Left ventricle myocardium inferior (tissue), 1 donor: ENCODE measurements at places on chromosomes 11 and 22.

GRCh38 chr22:29040385-29041275, 21.0 kb downstream of the C22orf31 start:
- no peak for DNase-seq

GRCh38 chr11:102760344-102761035, 19.9 kb downstream of the MMP10 start:
- DNase-seq, result no peak

GRCh38 chr11:19437760-19438159, 197.0 kb upstream of the E2F8 start:
- no peak for DNase-seq

GRCh38 chr11:128890543-128891368, at the start of gene KCNJ5:
KCNJ5 (plus strand) TSS chr11:128891356; CDS start chr11:128911274, 19,918 bp downstream.
- DNase-seq, result peak; percentile 40

- no peak for DNase-seq
These were observed 383.7 kb downstream of the TMEM135 start for GRCh38 chr11:87421422-87421821.

GRCh38 chr22:32501836-32502752, 27.5 kb downstream of the FBXO7 start:
- no peak for DNase-seq

DNA sequence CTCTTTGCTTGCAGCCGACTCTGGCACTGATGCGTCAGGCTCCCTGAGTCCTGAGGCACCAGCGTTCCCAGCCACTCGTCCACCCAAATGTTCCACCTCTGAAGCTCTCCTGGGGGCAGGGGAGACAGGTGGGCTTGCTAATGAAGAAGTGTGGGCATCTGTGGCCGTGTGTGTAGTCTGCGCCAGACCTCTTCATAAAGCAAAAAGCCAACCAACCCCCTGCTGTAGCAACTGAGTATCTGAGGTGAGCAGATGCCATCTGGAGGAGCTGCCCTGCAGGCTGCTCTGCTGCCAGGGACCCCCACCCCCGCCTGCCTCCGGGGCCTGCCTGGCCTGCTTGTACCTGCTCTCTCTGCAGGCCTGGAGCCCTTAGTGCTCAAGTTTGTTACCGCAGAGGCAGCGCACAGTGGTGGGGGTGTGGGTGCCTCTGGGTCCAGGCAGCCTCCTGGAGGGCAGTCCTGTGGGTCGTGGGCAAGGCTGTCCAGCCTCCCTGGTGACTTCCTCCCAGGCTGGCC, 272.5 kb downstream of the TBC1D22A start:
- no peak for DNase-seq

DNA sequence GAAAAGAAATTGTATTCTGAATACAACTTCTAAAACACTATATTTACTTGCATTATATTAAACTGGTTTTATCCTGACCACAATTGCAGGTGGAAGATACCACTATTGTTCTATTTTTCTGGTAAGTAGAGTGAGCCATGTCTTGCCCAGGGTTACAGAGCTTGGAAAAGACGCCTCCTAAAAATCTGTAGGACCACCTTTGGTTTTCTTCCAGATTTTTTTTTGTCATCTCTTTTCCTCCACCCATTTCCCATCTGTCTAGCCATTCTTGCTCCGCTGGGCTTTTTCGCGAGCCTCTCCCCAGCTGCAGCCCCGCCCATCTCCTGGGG, 294 bp upstream of the MTMR3 start:
- DNase-seq, result no peak

- DNase-seq, result peak; percentile 30
These were observed 7.7 kb downstream of the LPXN start for GRCh38 chr11:58567889-58568512.

- DNase-seq, result no peak
These were observed 45.9 kb downstream of the SLC1A2 start for GRCh38 chr11:35373284-35373933.

GRCh38 chr22:44941207-44941606, 68.6 kb downstream of the PHF21B start:
- DNase-seq, result no peak

- peak; percentile 13 for DNase-seq
These were observed 112.5 kb downstream of the KCNQ1OT1 start for GRCh38 chr11:2587132-2587930.

DNA sequence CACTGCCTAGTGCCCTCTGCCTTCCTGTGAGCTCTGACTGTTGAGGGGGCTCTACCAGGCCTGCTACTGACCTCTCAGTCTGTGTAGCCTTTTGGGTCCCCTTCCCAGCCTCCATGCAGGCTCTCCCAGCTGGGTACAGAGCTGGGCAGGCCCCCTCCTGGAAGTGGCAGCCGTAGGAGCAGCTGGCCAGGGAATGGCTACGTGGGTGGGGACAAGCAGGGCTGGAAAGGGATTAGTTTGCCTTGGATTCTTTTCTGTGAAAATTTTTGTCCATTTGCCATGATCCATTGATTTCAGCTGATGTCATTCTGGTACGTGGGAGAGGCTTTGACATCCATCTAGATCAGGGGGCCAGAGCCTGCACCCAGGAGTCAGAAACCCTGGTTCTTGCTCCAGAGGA, 23.9 kb upstream of the NECTIN1 start:
- no peak for DNase-seq

GRCh38 chr11:72716290-72716689, 35.9 kb downstream of the ARAP1 start:
- DNase-seq, result no peak

DNA sequence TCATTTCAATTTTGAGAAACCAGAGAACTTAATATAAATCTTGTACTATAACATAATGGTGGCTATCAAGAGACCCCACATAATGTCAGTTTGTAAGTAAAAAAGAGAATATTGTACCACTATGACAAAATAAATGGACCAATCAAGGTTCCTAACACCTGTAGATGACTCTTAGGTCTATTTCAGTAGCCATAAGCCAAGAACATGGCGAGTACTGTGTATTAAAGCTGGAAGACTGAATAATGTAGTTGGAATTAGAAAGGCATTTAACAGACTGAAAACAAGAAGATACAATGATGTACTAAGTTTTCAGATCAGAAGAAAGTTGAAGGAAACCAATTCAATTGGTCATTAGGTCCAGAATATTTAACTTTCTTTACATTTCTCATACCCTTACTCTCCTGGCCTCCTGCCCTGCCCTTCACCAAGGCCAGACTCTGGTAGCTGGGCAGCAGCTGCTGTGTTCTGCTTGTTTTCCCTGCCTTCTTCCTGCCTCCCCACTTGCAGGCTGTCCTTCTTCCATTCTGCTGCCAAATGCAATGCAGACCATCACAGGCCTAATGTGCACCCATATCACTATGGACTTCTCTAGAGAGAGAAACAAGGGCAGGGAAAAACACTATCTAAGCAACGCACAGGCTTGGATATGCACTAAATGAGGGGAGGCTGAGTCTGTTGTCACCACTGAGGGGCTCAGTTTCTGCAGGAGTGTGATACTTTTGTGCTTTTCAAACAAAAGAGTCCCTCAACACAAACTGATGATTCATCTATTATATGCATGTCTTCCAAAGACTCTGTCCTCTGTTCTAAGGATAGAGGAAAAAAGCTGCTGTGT, 60.1 kb downstream of the RAB30 start:
- DNase-seq, result no peak

- no peak for DNase-seq
These were observed 1358.7 kb downstream of the LRRC4C start for GRCh38 chr11:40100781-40101180.

DNA sequence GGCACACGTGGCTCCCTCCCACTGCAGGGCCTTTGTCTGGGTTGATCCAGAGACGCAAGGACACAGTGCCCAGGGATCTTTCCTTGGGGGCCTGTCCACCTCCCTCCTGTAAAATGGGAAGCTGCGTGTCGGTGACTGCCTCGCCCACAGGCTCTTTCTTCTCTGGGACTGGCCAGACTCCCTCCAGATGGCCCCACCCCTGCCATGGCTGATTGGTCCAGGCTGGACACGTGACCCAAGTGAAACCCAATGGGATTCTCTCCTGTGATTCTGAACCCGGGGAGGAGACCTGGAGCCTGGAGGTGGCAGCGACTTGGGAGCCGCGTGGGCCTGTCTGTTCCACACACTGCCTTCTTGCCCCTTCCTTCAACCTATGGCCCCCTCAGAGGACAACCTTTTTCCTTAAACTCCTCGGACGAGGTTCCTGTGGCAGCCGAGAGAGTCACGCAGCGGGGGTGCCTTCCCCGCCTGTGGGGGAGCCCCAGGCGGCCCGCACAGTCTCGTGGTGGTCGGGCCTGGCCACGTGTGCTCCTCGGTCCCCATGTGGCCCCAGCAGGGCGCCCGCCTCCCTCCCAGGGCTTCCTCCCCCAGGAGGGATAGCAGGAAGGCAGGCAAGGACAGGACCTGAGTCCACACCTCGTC, 12.4 kb upstream of the MPPED1 start:
- DNase-seq, result no peak

GRCh38 chr22:49719046-49719445, 108.6 kb downstream of the BRD1 start:
- no peak for DNase-seq

DNA sequence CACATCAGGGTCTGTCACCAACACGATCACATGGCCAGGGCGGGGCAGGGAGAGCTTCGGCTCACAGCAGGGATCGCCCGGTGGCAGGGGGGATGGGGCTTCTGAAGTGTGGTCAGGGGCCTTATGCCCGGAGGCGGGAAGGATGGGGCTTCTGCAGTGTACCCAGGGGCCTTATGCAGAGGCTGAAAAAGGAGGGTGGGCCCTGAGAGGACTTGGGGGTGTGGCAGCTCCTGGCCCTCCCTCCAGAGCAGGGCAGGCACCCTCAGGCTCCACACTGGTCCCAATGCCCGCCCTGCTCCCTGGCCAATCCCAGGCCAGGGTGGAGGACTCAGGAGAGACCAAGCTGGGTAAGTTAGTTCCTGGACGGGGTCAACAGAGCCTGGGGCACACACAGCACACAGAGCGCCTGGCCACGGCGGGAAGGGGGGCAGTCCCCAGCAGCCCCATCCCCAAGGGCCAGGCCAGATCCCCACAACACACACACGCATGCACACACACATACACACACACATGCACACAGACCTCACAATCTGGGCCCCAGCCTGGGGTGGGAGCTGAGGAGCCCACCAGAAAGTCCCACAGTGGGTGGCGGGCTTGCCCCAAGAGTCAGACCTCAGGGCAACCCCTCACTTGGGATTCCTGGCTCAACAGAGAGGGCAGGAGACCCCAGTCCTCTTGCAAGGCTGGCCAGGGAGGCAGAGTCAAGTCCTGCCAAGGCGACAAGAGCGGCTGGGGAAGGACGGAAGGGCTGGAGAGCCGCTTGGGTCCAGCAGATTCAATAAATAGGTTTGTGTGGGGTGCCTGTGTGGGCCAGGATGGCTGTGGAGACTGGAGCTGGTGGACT, 1.1 kb upstream of the CEND1 start:
- DNase-seq, result no peak

DNA sequence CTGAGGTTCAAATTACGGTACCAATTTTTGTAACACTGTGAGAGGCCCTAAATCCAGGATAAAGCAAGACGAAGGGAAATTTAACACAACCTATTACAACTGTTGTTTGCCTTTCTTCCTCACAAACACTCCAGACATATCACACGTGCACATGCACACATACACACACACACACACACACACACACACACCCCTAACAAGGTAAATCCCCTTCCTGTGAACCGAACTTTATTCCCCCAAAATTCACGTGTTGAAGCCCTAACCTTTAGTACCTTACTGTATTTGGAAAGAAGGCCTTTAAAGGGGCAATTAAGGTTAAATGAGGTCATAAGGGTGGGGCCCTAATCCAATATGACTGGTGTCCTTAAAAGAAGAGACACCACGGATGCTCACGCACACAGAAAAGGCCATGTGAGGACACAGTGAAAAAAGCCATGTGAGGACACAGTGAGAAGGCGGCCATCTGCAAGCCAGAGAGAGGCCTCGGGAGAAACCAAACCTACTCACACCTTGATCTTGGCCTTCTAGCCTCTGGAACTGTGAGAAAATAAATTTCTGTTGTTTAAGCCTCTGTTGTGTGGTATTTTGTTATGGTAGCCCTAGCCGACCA, 1.8 kb downstream of the SERGEF start:
- DNase-seq, result no peak

DNA sequence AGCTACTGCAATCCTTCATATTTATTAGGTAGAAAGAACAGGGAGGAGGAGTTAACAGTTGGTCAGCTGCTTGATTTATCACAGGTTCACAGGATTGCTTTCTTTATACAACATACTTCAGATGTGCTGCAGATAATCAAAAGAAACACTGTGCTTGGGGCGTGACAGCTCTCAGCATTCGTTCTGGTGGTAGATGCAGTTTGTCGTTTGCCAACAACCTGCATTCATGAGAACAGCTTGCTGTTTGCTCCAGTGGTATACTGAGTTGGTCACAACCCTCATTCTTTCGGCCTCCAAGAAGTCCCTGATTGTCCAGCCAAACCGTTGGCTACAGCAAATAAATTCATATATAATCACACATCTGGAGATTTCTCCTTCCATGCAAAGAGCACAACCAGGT, 120.5 kb downstream of the ZNF280B start:
- no peak for DNase-seq

- DNase-seq, result no peak
These were observed 1304.6 kb downstream of the BRD1 start for GRCh38 chr22:48523091-48523490.

- no peak for DNase-seq
These were observed 7.8 kb downstream of the DCPS start for GRCh38 chr11:126311401-126312291.

GRCh38 chr11:12815129-12815480, 140.9 kb downstream of the TEAD1 start:
- no peak for DNase-seq

GRCh38 chr11:113449743-113450142, 25.5 kb downstream of the DRD2 start:
- no peak for DNase-seq

GRCh38 chr11:125182573-125182972, 18.0 kb downstream of the PKNOX2 start:
- no peak for DNase-seq

- DNase-seq, result no peak
These were observed 23.8 kb downstream of the MYBPC3 start for GRCh38 chr11:47328449-47329390.

DNA sequence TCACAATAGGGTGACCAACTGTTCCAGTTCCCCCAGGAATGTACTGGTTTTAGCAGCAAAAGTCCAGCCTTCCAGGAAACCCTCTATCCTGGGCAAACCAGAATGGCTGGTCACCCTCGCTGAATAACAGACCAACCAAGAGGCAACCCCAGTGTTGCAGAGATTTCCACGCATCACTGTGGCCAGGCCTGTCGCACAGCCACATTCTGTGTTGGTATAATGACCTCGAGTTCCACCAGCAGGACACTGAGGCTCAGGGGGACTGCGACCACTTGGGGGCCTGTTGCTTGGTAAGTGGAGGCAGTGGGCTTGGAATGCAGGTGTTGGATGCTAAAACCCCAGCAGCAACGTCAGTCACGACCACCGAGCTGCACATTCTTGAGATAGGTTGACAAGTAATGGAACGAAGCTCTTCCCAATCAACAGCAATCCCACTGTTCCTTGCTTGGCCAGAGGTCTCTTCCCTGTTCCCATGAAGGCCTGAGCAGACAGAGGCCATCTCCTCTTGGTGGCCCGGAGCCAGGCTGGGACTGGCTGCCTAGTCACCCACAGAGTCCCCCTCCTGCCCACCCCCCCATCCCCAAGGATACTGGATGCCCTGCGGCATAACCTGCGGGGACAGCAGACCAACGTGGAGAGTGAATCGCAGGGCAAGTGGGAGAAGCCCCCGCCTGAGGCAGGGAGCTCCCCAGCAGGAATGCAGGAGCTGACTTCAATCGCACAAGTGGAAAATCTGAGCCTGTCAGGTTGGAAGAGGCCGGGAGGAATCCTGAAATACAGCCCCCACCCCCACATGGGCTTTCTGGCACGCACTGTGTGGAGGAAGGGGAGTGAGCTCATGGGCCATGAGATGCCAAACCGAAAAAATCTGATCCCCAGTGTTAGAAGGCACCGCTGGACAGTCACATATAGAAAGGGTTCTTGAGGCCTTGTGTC, 43.4 kb upstream of the MN1 start:
- DNase-seq, result no peak

GRCh38 chr11:79062814-79063762, 377.7 kb downstream of the TENM4 start:
- DNase-seq, result no peak
